Bone marrow (tissue), 2 donors: ENCODE measurements at places on chromosomes 7 and 10.

GRCh38 chr10:23499372-23500132 lies 60.7 kb downstream of the OTUD1 start:
- no peak for DNase-seq

DNA sequence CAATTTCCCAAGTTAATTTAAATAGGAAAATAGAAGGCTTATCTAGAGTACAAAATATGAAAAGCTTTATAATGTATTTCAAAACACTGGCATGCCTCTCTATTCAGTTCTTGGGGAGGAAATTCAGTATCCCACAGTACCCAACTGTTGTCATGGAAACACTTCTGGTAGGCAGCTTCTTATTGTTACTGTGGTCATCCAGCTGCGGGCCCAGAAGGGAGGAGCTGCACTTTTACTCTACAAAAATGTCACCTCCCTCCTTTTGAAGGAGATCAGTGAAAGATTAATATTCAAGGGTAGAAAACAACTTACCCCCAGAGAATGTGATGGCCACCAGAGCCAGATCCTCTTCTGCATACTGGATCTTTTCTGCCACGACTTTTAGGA lies 202.8 kb downstream of the RAPGEF5 start:
- no peak for DNase-seq

GRCh38 chr10:4131407-4132215 lies 346.6 kb upstream of the KLF6 start:
- no peak for DNase-seq

DNA sequence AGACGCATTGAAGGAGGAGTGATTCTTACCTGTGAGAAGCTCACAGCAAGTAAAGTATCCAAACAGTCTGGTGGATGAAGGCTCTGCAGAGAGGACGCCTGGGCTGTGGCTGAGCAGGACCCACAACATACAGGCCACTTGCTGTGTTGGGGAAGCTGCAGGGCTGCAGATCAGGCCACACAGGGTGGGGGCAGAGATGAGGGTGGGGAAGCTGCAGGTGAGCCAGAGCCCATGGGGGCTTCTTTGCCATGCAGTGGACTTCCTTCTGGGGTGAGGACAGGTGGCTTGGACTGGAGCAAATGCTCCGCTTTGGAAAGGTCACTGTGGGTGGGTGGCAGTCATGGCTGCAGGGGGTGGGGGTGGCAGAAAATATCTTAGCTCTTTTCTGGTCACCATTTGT lies 214.8 kb downstream of the GLRX3 start:
- no peak for DNase-seq

- DNase-seq, result no peak
Observed at GRCh38 chr10:48564466-48565160, 40.3 kb downstream of the ARHGAP22 start.

DNA sequence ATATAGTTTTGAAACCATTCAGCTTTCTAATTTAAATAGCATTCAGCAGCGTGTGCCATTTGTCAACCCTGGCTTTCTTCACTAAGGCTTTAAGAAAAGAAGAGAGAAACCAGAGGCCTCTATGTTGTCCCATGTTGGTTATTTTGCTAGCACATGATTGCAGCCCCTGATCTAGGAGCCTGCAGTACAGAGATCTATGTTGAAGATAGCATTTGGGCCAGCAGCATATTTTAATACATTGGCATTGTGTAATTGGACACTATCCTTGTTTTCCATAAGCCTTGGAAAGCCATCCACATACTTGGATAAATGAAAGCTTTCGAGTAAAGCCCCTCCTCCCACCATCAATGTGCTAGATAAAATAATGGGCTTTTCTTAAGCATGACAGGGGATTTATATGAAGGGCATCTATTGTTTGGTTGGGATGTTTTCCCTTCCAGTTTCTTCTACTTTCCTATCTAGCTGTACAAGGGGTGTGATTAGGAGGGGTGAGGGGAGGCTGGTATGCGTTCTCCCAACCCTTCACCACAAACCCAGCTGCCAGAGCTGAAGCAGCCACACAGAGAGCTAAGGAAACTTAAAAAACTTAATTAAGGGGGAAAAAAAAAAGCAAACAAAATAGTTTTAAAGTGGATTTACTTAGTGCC lies 23.1 kb upstream of the SDHAF3 start:
- DNase-seq, result no peak

GRCh38 chr7:137592232-137592896 lies 248.8 kb upstream of the PTN start:
- DNase-seq, result no peak

- DNase-seq, result no peak
Observed at GRCh38 chr7:153440715-153441114, 611.5 kb upstream of the DPP6 start.

GRCh38 chr10:33655165-33655815 lies 320.8 kb upstream of the NRP1 start:
- no peak for DNase-seq

GRCh38 chr10:27258492-27258837 lies 17.9 kb upstream of the ACBD5 start:
- no peak for DNase-seq
